ENCODE measurements at places on chromosomes 7 and 10. TPM values are rescaled to one million over a fixed set of nuclear protein-coding genes. Genes with fewer than 3 reads are reported as not detected.

CUL1 gene
- 58.1 TPM for total RNA-seq

TUBAL3 gene
- total RNA-seq, result not detected

C10orf90 gene
- total RNA-seq, result 3.9 TPM

AOAH gene
- not detected for total RNA-seq

KLF14 gene
- 0.13 TPM for total RNA-seq

PRKCQ gene
- 0.13 TPM for total RNA-seq

THSD7A gene
- 0.22 TPM for total RNA-seq

CCDC172 gene
- not detected for total RNA-seq

CTAGE8 gene
- total RNA-seq, result 3.1 TPM

TRPV6 gene
- not detected for total RNA-seq

GJD4 gene
- 0.22 TPM for total RNA-seq

LLCFC1 gene
- not detected for total RNA-seq

MYOF gene
- 400 TPM for total RNA-seq

Measured in articular chondrocyte of knee joint (primary cell).